NCI-H345 (cell line): ENCODE measurements at places on chromosomes 4 and X.
A peak's percentile ranks its signal among the peaks of the same experiment; 100 is the strongest.

GRCh38 chr4:93831716-93832496, 3.4 kb downstream of the ATOH1 start:
- no peak for DNase-seq

DNA sequence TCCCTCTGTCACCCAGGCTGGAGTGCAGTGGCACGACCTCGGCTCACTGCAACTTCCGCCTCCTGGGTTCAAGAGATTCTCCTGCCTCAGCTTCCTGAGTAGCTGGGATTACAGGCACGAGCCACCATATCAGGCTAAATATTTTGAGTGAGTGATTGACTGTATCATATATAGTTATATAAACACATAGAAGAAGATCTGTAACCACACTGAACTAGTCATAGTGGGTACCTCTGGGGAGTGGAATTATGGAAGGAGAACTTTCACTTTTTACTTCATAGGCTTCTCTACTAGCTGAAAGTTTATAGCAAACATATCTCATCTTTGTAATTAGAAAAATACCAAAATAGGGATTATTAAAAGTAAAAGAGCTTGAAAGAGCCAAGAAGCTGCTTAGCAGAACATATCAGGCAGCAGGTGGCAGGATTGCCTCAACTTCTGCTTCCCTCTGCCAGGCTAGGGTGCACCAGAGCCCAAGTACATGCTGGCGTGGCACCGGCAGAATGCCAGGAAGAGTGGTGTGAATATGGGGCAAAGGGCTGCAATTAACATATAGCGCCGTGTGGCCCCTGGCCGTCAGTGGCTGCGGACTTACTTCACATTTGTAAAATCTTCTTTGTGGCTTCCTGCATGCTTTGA, 39.5 kb upstream of the CD40LG start:
- DNase-seq, result no peak

DNA sequence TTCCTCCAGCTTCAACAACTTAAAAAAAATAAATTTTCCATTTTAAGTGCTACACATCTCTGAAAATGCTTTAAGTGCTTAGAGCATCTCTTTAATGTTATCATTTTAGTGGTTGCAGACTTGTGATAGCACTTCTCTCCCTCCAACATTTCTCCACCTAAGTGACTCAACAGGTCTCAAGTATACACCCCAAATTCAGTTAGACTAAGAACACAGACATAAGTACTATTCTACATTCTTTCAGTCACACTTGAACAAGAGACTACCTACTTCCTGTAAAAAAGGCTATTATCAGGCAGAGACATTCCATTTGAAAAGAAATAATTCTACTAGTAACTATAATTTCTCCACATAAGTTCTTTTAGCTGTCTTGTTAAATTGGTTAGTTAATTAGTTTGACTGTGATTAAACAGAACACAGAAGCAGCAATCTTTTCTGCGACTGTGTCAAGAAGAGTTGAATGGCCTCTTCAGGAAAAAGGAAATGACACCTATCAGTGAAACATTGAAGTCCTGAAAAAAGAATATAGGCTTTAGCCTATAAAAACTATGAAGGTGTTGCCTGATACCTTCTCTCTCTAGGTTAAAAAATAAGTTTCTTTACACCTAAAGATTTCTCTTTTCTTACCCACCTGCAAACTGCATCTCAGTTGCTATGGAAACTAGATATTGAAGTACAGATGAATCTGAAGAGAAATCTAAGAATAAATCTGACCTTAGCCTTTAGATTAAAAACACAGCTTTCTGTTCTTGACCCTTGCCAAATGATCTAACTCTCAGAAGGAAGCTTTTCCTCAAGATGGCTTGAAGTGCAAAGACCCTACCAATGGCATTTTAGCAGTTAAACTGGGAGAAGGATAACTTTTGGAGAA, 18.0 kb downstream of the NAF1 start:
- DNase-seq, result no peak

GRCh38 chrX:16651391-16652024, 1.6 kb downstream of the S100G start:
- no peak for DNase-seq

DNA sequence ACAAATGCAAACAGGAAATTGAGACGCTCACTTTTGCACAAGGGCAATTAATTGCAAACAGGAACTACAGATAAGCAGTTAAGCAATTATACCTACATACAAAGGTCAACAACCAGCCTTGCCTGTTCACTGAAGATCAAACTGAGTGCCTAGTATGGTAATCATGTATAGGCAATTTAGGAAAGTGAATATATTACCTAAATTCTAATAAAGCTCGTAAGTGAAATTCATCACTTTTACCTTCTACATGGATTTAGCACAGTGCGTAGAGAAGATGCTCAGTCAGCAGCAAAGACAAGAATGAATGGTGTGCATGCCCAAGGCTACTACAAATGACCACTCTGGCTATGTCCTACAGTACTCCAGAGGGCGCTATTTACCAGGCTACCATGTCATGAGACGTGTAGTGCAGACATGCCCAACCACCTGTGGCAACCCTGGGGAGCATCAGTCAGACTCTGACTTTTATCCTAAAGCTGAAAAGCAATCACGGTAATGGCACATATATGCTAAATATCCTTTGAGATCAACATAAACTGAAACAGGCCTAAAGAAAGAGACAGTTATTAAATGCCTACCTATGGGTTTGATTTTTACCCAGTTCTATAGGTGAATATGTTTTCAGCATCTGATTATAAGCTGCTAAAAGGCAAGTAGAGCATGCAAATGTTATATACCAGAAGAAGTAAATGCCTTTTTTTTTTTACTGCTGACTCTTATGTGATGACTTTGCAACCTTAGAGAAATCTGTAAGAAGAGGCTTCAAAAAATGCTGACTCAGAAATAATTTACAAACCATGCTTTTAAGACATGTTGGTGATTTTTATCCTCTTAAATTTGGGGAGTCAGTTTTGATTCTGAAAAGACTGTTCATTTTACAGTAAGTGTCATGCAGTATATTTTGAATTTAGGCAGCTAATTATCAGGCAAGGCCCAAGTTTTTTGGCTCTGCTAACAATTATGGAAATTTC, 178.0 kb downstream of the PPP3CA start:
- peak; percentile 53 for DNase-seq

DNA sequence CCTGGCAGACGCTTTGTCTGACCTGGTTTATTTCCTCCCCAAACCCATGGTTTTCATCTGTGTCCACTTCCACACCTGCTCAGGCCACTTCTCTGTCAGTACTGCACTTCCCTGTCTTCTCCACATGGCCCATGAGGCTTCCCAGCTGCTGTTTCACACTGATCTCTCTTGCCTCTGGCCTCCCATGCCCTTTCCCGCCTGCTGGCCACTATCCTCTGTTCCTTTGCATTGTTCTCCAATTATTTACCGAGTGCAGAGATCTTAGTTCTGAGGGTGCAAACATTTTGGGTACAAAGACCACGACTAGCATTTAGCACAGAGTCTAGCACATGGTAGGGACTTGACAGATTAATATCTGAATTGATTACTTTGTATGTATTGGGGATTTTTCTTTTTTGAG, 174.8 kb upstream of the NPY2R start:
- no peak for DNase-seq

GRCh38 chrX:111778591-111778990, 97.4 kb upstream of the TRPC5OS start:
- DNase-seq, result no peak
